T-helper 1 cell treated with Interleukin-12 subunit alpha and Interleukin-12 subunit beta and Interleukin-4 antibody, amounts not matched to agents 30 ng/mL and 1 ng/mL, for 36 hours (primary cell): ENCODE measurements at places on chromosomes 12 and 14. TPM values are rescaled to one million over a fixed set of nuclear protein-coding genes. Genes with fewer than 3 reads are reported as not detected.

NOC4L gene
- total RNA-seq, result 26.4 and 28.5 TPM in 2 replicates

ST8SIA1 gene
- 0.86 and 0.95 TPM in 2 replicates for total RNA-seq

PAH gene
- not detected in 2 replicates for total RNA-seq

SLCO1B1 gene
- total RNA-seq, result not detected in 2 replicates

MANSC1 gene
- 0.54 and 0.98 TPM in 2 replicates for total RNA-seq

C12orf76 gene
- total RNA-seq, result 24.4 and 25.1 TPM in 2 replicates
